ENCODE measurements at places on chromosomes 11 and 22.

- DNase-seq, result no peak
Measured at GRCh38 chr22:47345025-47345424, 582.6 kb downstream of the TBC1D22A start.

- DNase-seq, result peak; percentile 42
Measured at GRCh38 chr11:73465023-73465675, 89.0 kb downstream of the RELT start.

GRCh38 chr22:43976861-43977795, 21.9 kb downstream of the SAMM50 start:
- DNase-seq, result no peak

GRCh38 chr11:93073026-93073425, 103.6 kb downstream of the MTNR1B start:
- DNase-seq, result no peak

- DNase-seq, result no peak
Measured at GRCh38 chr11:82494988-82495432, 238.7 kb downstream of the FAM181B start.

DNA sequence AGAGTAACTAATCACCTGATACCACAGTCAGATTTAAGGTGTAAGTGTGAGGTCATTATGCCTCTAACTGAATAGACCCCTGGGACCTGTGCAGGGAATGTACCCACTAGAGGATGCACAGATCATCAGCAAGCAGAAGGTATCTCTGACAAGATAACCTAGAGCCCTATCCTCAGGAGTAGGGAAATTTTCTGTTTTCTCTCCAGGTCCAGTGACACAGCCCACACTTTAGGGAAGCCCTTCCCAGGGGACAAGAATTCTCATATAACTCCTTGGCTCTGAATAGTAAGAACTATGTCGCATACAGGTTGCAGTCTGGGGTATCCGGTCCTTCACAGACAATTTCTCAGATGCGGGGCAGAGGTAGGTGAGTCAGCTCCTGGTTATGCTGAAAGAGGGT, at the start of gene OR52E5:
Gene OR52E5, plus strand, starts transcription at position 301 of the 400 bp plus-strand sequence. CDS start 7,569 bp downstream, outside the sequence.
- no peak for DNase-seq

DNA sequence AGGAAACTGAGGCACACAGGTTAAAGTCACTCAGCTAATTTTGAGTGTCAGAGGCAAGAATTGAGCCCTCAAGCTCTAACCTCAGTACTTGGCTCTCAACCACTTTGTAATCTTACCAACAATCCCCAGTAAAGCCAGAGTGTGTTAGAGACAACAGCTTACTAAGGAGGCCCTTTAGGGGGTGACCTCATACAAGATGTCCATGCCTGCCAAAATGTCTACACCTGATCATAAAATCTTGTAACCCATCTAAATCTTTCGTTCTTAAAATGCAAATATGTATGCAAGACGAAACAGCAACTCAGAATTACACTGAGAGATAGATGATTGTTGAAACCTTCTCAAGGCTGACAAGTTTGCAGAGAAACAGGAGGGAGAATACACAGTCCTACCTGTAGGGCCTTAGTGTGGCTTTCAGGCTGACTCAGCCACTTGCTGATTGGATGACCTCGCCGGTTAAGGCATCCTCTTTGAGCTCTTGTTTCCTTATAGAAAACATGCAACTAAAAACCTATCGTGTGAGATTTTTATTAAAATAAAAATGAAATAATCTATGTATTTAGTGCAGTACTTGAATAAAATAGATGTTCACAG, 143.2 kb downstream of the OPCML start:
- no peak for DNase-seq

- no peak for DNase-seq
Measured at GRCh38 chr11:120566176-120566575, 54.6 kb downstream of the GRIK4 start.

- no peak for DNase-seq
Measured at GRCh38 chr22:32325811-32326237, 31.8 kb upstream of the RFPL3 start.

DNA sequence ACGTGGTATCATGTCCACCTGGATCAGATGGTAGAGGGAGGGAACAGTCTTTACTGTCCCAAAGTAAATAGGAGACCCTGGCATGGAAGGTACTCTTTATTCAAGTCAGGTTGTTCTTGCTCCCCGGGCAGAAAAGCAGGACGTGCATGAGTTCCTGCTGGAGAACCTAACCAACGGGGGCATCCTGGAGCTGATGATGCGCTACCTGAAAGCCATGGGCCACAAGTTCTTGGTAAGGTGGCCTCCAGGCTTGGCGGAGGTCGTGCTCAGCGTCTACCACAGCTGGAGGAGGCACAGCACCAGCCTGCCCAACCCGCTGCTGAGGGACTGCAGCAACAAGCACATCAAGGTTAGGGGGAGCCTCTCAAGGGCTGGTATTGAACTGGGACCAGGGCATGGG, 48.7 kb downstream of the CABIN1 start:
- no peak for DNase-seq

DNA sequence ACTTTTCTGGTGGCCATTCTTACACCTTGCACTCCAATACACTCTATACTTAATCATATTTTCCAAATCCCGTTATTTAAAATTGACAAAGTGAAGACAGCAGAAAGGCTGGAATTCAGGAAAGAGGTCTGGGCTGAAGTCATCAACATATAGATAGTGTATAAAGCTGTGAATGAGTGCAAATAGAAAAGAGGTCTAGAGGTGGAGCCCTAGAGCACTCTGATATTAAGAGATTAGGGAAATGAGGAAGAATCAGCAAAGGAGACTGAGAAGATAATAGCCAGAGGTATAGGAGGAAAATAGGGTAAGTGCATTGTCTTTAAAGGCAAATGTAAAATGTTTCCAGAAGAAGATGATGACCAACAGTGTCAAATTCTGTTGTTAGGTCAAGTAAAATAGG, 7.9 kb downstream of the CTR9 start:
- DNase-seq, result no peak

GRCh38 chr11:75536786-75537641, 11.3 kb upstream of the GDPD5 start:
- no peak for DNase-seq

DNA sequence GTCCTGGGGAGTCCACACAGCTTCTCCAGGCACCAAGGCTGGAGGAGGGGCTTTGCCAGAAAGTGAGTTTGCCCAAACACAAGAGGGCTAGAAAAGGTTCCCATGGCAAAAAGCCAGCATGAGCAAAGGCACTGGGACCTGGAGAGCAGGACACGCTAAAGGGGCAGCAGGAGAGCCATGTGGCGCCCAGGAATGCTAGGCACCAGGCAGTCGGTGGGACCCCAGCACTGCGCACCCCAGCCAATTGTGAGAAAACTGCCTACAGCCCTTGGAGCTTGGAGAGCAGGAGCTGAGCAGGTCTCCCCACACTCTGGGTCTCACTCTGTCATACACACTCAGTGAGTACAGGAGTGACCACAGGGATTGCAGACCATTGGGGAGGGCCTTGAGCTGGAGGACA, 5.2 kb upstream of the RAB1B start:
- DNase-seq, result no peak

DNA sequence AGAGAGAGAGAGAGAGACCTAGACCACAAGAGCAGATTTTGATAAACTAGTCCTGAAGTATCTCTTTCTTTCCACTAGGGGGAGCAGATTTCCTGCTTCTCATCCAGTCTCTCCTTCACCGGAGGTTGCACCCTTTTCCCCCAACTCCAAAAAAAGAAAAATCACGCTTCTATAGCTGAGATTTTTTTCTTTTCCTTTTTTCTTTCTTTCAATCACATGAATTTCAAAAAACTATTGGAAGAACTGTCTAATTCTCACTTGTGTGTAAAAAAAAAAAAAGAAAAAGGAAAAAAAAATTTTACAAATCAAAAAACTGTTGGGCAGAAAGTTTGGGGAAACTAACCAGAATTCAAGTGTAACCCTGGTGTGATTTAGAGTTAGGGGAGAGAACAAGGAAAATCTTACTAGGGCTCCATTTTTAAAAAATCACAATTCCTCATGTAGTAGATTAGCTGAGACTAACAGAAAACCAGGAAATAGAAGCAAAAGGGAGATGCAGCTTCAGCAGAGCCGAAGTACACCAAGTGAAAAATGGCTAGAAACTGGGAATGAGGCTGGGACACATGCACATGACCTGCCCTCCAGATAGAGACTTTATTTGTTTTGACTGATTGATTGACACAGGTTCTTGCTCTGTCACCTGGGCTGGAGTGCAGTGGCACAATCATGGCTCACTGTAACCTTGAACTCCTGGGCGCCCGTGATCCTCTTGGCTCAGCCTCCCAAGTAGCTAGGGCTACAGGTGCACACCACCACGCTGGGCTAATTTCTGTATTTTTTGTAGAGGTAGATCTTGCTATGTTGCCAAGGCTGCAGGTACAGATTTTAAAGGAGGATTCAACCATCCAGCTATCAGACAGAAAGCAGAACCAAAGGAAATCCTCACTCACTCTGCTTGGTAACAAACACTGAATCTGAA, 27.1 kb downstream of the SDHD start:
- DNase-seq, result peak; percentile 66

DNA sequence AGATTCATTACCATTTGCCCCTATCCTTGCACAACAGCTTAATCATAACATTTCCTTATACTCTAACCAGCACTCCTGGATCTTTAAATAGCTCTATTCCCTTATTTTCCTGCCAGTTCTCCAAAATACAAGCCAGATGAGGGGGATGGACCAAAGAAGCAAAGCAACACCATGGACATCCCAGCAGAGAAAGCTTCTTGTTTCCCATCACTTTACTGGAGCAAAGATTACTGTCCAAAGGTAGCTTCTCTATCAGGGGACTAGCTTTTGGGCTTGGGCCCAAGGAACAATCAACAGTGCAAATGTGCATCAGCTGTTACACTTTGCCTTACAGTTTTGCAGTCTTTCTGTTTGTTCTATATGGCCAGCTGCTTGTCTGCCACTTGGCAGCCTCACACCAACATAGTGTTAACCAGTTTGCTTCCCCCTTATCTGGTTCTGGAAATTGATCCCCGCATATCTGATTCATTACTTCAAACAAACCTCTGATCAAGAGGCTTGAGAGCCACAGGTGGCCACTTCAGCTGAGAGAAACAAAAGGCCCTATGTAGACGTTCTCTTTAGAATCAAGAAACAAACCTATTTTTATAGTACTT, 814.3 kb downstream of the METTL15 start:
- no peak for DNase-seq

DNA sequence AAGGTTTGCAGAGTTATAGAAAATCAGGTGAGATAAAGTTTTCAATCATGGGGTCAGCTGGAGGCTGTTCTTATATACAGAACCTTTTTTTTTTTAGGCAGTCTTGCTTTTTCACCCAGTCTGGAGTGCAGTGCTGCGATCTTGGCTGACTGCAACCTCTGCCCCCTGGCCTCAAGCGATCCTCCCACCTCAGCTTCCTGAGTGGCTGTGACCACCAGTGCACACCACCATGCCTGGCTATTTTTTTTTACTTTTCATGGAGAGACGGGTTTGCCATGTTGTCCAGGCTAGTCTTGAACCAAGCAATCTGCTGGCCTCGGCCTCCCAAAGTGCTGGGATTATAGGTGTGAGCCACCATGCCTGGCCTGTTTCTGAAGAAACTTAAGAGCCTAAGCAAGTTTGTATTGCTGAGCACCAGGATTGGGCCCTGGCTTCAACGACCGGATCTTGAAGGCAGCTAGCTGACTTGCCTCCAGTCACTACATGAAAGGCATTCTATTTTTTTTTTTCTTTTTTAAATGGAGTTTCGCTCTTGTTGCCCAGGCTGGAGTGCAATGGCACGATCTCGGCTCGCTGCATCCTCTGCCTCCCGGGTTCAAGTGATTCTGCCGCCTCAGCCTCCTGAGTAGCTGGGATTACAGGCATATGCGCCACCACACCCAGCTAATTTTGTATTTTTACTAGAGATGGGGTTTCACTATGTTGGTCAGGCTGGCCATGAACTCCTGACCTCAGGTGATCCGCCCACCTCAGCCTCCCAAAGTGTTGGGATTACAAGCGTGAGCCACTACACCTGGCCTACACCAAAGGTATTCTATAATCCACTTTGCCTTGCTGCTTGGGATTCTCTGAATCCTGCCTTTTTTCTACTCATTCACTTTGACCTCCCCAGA, 7.6 kb downstream of the XBP1 start:
- no peak for DNase-seq

- no peak for DNase-seq
Measured at GRCh38 chr11:2352420-2352819, 24.7 kb upstream of the CD81 start.

- DNase-seq, result peak; percentile 28
Measured at GRCh38 chr22:48664586-48664985, 1163.1 kb downstream of the BRD1 start.

- DNase-seq, result peak; percentile 55
Measured at GRCh38 chr22:44625981-44626687, 75.9 kb upstream of the PRR5 start.

GRCh38 chr22:34395370-34395769, 475.1 kb upstream of the LARGE1 start:
- DNase-seq, result no peak
